Amygdala (tissue), 56 donors: ENCODE measurements at places on chromosomes 3 and 15.

DNA sequence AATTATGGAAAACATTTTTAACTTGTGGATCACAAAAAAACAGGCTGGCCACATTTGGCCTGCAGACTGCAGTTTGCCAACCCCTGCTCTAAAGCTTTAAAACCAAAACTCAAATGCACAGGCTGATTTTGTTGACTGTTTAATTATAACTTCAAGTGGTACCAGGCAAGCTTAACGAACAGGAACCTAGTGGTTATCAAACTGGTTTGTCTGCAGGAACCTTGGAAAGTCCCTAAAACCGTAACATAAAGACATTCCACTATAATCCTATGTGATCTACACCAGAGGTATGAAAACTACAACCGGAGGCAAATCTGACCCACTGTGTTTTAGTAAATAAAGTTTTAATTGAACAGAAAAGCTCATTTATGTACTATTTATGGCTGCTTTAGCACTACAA is 52.4 kb downstream of the TBL1XR1 start:
- no peak for DNase-seq

GRCh38 chr3:183975981-183976662 is 41.6 kb downstream of the ABCC5 start:
- no peak for DNase-seq

DNA sequence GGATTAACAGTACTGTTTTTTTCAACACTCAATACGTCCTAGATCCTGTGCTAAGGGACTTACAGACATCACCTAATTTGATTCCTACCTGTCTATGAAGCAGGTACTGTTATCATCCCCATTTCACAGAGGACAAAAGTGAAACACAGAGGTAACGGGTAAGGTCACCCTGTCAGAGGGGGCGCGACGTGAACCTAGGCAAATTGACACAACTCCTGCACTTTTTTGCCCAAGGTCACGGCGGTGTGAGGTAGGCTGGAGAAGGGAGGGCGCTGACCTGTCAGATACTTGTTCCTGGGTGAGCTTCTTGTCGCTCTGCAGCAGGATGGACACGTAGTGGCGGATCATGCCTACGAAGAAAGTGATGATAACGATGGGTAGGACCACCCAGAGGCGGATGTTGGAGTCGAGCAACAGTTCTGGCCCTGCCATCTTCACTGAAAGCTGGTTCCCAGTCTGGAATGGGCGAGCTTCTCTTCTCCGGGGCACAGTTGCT is 363 bp downstream of the EMC3 start:
- no peak for DNase-seq

GRCh38 chr3:177286034-177286433 is 88.8 kb upstream of the TBL1XR1 start:
- no peak for DNase-seq

GRCh38 chr3:25542492-25543039 is 114.5 kb downstream of the RARB start:
- DNase-seq: no peak

DNA sequence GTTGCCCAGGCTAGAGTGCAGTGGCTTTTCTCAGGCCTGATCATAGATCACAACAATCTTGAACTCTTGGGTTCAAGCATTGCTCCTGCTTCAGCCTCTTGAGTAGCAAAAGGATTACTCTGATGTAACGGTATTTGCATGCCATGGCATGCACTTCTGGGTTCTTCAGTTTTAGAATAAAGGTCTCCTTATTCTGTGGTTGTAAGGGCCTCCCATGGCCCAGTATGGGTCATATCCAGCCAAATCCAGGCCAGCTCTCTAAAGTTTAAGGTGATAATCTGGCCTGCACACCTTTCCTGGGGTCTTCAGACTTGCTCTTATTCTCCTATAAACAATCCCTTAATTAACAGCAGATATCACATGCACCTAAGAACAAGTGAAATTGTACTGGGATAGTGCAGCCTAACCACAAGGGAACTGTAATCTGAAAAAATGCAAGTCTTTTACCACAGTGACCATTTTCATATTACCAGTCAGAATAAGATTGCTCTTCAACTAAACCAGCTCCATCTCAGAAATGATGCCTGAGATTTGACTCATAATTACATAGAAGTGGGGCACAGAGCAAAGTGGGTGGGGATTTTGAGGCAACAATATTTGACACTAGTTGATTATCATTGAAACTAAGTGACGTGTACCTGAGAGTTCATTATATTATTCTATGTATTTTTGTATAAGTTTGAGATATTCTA is 25.4 kb downstream of the COMMD2 start:
- DNase-seq: no peak

GRCh38 chr3:172816968-172817367 is 66.4 kb downstream of the ECT2 start:
- DNase-seq: no peak

- DNase-seq: no peak
Observed at GRCh38 chr3:86744051-86744450, 246.9 kb downstream of the VGLL3 start.

GRCh38 chr3:127730666-127731295 is 58.0 kb downstream of the ABTB1 start:
- no peak for DNase-seq

DNA sequence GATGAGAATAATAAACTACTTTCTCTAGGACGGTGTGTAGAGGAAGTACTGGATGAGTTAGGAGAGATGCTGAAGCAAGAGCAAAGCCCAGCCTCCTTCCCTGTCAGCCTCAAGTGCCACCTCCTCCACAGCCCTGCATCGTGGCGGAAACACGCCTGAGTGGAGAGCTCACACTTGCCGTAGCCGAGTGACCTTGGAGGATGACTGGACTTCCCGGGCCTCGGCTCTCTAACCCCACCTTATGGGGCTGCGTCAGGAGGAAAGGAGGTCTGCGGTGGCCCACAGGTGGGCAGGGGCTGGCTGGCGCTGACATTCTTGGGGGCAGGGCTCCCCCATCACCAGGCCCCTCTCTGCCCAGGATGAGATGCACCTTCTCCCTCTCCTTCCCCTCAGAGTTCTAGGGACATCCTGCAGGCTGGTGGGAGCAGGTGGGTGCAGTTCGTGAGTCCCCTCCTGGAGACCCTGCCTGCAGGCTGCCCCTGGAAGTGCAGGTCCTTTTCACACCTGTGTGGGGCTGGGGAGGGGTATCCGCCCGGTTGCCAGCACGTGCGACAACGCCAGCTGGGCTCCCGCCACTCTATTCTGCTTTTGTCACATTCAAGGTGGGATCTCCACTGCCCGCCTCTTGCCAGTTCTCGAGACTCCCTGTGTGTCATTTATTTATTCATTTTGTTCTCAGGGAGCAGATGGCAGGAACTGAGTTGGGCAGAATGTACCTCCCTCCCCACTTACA is 175.2 kb downstream of the MEGF11 start:
- no peak for DNase-seq

DNA sequence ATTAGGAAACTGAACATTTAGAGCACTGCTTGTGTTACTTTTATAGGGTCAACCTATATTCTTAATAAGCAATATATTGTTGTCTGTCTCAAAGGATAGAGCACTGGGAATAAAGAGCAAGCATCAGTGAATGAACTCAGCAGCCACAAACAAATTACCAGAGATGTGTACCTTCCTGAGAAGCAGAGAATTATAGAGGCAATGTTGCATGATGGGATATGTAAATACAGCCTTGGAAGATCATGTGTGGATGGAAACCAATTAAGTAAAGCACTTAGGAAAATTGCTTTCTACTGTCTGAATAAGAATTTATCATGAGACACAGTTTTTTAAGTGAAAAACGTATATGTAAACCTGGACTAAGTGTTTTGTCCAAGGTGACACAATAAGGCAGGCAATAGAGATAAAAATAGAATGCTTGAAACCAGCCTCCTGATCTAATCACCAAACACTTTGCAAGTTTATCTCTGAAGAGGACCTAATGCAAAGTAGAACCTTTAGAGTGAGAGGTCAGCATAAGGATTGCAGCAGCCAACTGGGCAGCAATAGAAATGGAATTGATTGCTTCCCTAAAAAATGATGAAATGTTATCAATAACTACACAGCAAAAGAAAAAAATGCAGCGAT is 848.0 kb downstream of the TUSC7 start:
- no peak for DNase-seq

GRCh38 chr15:50925281-50925680 is 16.8 kb downstream of the AP4E1 start:
- no peak for DNase-seq

GRCh38 chr15:25397100-25397499 is 41.7 kb downstream of the UBE3A start:
- no peak for DNase-seq

- no peak for DNase-seq
Observed at GRCh38 chr3:65490114-65490513, 548.6 kb downstream of the MAGI1 start.

GRCh38 chr3:155753038-155753639 is 8.3 kb upstream of the PLCH1 start:
- no peak for DNase-seq

GRCh38 chr3:54342676-54343075 is 220.3 kb downstream of the CACNA2D3 start:
- DNase-seq: no peak

GRCh38 chr3:54691289-54691771 is 236.5 kb downstream of the LRTM1 start:
- DNase-seq: no peak

- no peak for DNase-seq
Observed at GRCh38 chr3:13879102-13879945, 547 bp downstream of the WNT7A start.
